Right ventricle myocardium inferior (tissue), 1 donor: ENCODE measurements at places on chromosomes 5 and 9. TPM values are rescaled to one million over a fixed set of nuclear protein-coding genes. Genes with fewer than 3 reads are reported as not detected.
A peak's percentile ranks its signal among the peaks of the same experiment; 100 is the strongest.

- no peak for DNase-seq
Measured at GRCh38 chr5:55993731-55994494, 850 bp downstream of the IL6ST start.

GRCh38 chr5:162939991-162940390 is 497.4 kb upstream of the CCNG1 start:
- DNase-seq = no peak

SOX30 gene
- 0.19 TPM for total RNA-seq

GRCh38 chr5:180469866-180470265 is 24.3 kb upstream of the CNOT6 start:
- no peak for DNase-seq

TMEM215 gene
- not detected for total RNA-seq

DNA sequence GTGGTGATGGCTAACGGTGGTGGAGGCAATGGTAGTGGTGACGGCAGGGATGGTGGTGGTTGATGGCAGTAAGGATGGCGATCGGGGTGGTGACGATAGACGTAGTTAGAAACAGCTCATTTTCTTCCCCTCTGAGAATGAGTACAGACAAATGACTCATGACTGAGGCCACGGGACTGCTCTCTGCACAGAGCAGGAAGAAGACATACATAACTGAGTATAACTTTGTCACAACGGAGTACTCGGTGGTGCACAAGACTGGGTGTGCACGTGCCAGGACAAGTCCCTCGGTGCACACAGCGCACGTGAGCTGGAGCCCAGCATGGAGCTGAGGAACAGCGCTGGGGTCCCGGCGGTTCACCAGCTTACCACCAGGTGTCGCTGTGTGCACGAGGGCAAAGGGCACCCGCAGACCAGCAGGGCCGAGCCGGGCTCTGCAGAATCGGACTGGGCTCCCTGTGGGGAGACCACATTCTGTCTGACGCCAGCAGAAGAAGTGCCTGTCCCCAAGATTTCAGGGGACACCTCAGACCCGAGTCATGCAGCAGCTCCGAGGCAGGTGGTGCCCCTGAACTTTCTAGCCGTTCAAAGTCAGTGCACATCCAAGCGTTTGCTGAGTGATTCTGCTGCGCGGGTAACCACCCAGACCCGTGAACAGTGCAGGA is 188.6 kb downstream of the FSTL4 start:
- peak; percentile 83 for DNase-seq

GRCh38 chr9:84935528-84936117 is 266.1 kb downstream of the NTRK2 start:
- DNase-seq = no peak

DNA sequence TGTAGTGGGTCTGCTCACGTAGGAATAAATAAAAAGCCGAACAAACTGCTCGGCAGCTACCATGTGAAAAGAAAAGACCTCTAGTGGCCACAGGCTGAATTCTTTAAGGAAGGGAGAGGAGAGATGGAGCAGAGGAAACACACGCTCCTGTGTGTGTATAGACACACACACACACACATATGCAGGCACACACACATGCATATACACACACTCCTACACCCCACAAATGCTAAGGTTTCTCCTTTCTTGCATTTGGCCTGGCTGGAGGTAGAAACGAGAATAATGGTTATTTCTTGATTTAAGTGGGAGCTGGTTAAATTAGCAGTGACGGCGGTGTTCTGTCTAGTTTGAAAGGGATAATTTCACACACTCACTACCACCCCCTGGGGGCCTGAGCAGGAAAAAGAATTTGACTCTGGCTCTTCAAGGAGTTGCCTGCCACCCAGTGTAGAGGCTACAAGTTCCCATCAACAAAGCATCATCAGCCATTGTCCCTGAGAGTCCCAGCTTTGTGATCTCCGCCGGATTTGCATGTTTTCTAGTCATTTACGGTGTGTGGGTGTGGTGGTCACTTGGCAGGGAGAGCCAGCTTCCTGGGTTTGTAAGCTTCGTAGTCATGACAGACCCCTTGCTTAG is at the start of gene INSYN2B:
TSS of gene INSYN2B (minus strand) at position 78 of the 636 bp plus-strand sequence. CDS start 96,597 bp downstream, outside the sequence.
- no peak for DNase-seq

- no peak for DNase-seq
Measured at GRCh38 chr5:32109236-32109635, 64.9 kb downstream of the GOLPH3 start.

RPL37 gene
- 693 TPM for total RNA-seq

DNA sequence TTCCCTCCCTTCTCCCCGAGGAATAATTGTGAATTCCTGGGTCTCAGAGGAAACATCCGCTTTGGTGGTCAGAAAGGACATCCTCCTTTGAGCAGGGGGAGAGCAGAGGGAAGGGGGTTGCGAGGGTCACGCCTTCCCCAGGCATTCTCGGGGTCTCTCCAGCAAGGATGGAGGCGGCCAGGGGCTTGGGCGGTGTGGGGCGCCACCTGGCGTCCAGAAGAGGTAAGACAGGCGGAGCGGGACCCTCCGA is 129.1 kb downstream of the KCNIP1 start:
- peak; percentile 81 for DNase-seq
